ENCODE measurements at places on chromosomes 13 and 19.

DNA sequence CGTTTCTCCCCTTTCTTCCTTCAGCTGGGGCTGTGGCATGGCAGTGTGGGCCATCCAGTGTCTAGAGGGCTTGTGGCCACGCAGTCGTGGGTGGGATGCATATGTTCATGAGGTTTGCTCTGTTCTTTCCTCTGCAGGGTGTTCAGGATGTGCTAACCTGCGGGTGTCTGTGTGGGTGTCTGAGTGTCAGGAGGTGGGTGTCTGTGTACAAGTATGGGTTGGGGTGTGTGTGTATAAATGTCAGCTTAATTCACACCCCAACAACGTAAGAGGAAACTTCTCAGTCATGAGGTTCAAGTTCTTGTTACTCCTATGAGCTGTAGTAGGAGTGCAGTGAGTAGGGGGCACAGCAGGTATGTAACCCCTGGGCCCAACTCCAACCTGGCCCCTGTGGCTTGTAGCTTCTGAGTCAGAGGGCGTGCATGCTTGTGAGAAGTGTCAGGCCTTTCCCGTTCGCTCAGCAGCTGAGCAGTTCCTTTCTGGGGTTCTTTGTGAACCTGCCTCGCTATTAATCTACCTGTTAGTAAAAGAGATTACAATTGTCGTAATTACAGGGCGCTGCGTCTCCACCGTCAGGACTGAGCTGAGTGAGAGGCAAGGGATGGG, 49.1 kb downstream of the NFIX start:
- DNase-seq, result no peak

GRCh38 chr13:98632961-98633360, 56.1 kb upstream of the STK24 start:
- DNase-seq, result no peak

- no peak for DNase-seq
Observed at GRCh38 chr13:112791663-112792440, 102.0 kb downstream of the ATP11A start.

- DNase-seq, result no peak
Observed at GRCh38 chr19:15445807-15446376, 3.9 kb downstream of the WIZ start.

- DNase-seq, result no peak
Observed at GRCh38 chr13:70814684-70815083, 706.4 kb upstream of the KLHL1 start.

Measured in tongue (tissue), 3 donors.